ENCODE measurements at places on chromosomes 7 and 10.

DNA sequence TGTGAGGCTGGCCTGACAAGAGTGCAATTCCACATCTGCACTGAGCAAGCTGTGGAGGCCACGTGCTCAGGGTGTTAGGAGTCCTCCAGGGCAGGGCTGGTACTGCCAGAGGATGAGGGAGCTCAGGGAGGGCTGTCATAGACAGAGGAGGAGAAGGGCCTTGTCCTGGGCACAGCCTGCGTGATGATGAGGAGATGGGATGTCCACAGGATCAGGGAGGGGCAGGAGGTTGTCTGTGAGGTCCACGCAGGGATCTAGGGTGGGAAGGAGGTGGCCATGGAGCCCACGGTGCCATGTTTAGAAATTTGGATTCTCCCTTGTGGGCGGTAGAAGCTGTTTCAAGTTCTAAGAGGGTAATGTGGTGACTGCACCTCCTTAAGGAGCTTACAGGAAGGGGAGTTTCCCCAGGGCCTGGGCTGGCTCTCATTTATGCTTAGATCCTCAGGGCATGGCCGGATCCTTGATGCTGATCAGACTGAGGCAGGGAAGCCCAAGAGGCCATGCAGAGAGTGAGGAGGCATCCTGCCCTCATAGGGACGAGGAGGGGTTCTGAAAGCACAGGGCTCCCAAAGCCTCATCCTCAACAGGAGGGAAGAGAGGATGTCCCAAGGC lies 30.3 kb downstream of the CHAT start:
- no peak for DNase-seq

- DNase-seq, result no peak
These were observed 27.7 kb downstream of the EBF3 start for GRCh38 chr10:129936266-129936922.

- no peak for DNase-seq
These were observed 120.8 kb upstream of the PDLIM1 start for GRCh38 chr10:95411635-95412034.

GRCh38 chr7:128063088-128063487 lies 31.9 kb upstream of the LRRC4 start:
- no peak for DNase-seq

- DNase-seq, result no peak
These were observed 246.7 kb downstream of the GFRA1 start for GRCh38 chr10:116026315-116026714.

Measured in nucleus accumbens (tissue), 56 donors.